Activated naive CD8-positive, alpha-beta T cell treated with anti-CD3 and anti-CD28 coated beads, Interleukin-2, amount 50 U/mL, for 16 hours (primary cell): ENCODE measurements at places on chromosomes 6 and 20.

- DNase-seq, result no peak
Observed at GRCh38 chr20:32516583-32517517, 68.3 kb downstream of the NOL4L start.

- no peak for DNase-seq
Observed at GRCh38 chr6:143050509-143050908, 10.2 kb upstream of the AIG1 start.

DNA sequence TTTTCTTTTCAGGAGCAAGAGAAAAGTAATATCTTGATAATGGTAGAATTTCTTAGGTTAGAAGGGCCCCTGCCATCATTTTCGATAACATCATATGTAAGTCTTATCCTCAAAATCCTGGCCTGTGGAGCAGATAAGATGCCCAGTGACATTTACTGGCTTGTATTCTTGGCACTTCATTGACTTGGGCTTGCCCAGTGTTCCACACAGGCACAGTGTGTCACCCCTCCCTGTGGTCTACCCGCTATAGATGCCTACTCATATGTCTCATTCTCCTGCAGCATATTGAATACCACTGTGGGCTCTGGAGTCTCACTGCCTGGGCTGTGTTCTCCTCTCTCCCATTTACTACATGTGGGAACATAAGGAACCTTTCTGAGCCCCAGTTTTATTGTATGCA, 105.0 kb downstream of the GRM1 start:
- DNase-seq, result no peak

- DNase-seq, result no peak
Observed at GRCh38 chr6:119426619-119427018, 77.1 kb upstream of the MAN1A1 start.

- DNase-seq, result no peak
Observed at GRCh38 chr6:50264995-50265571, 215.4 kb upstream of the DEFB112 start.

- DNase-seq, result no peak
Observed at GRCh38 chr6:1762203-1762602, 152.5 kb downstream of the FOXC1 start.

DNA sequence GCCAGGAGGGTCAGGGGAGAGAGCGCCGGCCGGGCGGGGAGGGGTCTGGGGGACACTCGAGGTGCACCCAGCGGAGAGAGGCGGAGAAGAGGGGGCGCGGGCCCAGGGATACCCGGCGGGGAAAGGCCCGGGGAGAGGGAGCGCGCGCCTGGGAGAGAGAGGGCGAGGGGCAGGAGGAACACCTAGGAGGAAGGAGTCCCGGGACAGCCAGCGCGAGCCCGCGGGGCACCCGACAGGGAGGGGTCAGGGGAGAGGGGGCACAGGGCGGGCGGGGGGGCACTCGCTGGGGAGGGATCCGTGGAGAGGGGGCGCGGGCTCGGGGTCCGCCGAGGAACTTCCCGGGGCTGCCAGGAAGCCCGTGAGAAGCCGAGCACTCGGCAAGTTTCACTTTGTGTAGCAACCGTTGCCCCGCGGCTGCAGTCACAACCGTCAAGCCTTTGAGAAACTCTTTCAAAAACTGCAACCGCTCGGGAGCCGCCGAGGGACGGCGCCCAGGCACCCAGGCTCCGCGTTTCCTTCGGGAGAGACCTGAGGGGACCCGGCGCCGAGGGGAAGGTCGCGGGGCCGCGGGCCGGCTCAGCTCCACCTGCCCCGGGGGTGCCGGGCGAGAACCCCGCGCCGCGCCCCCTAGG, 471 bp downstream of the EZR start:
- DNase-seq, result peak; percentile 40
